ENCODE measurements at places on chromosomes 2 and 18. TPM values are rescaled to one million over a fixed set of nuclear protein-coding genes. Genes with fewer than 3 reads are reported as not detected.

DNA sequence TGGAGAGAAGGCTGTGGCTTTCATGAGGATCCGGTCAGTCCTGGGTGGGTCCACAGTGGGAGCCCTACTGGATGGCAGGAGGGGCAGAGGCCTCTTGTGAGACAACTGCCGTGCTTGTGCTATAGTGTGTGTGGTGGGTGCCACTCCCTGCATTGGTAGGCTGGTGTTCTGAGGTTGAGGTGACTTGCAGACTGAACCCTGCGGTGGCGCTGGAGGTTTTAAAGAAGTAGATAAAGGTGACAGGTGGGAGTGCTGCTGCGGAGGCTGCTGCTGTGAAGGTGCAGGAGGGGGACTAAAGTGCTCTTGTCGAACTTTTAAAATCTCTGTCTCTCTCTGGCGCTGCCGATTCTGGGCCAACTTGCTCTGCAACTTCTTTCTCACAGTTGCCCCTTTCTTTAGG lies 29.7 kb downstream of the INO80D start:
- DNase-seq, result peak; percentile 55

Gene PDE1A
- total RNA-seq, result 0.31 TPM

DNA sequence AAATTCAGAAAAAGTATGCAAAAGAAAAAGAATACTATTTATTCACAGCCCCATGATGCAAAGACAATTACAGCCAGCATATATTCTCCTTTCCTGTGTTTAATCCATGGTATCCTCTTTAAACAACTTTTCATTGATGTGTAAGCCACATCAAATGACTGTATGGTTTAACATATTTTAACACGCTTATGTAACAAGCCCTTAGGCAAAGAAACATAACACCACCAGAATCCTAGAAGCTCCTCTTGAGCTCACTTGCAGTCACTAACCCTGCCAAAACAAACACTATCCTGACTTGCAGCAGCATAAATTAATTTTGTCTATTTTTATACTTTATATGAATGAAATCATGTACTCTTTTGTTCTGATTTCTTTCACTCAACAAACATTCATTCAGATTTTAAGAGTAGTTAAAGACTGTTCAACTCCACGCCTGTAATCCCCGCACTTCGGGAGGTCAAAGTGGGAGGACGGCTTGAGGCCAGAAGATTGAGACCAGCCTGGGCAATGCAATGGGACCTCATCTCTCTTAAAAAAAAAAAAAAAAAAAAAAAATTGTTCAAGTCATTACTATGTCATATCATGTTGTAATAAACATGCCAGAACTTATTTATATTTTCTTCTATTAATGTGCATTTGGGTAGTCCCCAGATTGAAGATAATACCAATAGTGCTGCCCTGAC lies 226.3 kb downstream of the NBAS start:
- no peak for DNase-seq

- peak; percentile 90 for DNase-seq
Observed at GRCh38 chr2:1742681-1743395, 1.5 kb downstream of the PXDN start.

DNA sequence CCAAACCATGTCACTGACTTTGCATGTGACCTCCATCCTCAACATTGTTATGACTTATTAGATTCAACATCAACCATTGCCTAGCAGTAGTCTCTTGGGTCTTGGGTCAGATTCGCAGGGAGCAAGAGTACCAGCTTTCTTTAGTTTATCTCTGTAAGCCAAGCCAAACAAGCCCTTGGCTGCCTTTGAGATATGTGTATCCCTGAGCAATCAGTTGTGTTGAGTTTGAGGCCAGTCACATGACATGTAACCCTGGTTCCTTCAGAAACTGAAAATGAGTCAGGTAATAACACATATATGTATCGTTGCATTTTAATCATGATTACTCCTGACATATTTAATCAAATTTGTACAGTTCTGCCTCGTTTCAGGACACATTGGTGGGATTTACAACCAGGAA lies 173.3 kb downstream of the PARD3B start:
- DNase-seq, result no peak

Gene ILKAP
- total RNA-seq, result 40.9 TPM

Gene CXCR4
- total RNA-seq, result 310 TPM

Gene COLEC11
- total RNA-seq, result 0.96 TPM

GRCh38 chr2:239087046-239087710 lies 239.3 kb downstream of the TWIST2 start:
- DNase-seq, result no peak

DNA sequence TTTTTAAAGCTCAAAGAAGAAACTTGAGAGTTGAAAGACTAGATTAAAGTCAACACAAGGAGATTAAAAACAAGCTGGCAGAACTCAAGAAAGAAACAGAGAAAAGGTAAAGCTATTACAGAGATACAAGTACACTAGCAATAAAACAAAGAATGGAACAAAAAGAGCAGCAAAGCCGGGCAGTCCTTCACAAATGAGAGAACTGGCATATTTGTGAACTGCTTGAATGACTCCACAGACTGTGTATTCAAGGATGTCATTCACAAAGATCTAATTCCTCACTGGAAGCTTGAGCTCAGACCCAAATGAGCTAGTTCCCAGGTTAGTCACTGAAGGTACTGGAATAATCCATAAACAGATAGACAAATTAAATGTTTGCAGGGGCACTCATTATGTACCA lies 318.0 kb downstream of the MYCN start:
- peak; percentile 16 for DNase-seq

DNA sequence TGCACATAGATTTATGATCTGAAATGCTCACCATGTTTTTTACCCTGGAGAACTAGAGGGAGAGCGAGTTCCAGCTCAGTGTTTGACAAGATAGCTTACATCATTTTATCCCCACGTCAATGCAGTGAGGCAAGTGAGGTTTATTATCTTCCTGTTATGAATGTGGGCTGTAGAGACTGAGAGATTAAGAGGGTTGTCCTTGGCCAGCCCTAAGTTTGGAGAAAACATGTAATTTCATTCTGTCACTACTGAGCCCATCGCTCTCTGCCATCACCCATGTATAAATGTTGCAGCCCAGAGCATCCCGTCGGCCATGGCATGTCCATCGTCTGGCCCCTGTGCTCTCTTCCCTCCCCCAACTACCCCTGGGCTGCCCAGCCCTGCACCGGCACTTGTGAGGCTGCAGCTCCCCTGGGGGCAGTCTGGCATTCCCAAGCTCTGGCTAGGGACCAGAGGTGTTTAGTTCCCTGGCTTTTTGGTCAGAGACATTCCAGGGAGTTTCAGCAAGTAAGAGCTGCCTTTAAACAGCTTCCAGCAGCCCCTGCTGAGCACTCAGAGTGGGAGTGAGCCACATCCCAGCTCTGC lies 136.7 kb downstream of the ANTXR1 start:
- peak; percentile 90 for DNase-seq

DNA sequence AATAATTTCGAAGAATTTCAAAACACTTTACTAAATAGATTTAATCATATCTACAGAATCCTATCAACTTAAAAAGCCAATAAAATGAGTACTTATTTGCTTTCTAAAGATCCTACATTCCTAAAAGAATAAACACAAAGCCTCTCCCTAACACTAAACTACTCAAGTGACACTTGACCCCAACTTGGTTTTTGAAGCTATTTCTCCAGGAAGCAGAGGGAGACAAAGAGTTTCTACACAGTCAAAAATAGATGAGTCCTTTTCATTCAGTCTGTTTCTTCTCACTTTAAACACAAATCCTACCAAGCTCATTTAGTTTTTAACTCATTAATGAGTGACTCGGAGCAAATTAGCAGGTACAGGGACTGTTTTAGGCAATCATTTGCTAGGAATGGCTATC lies 2.1 kb downstream of the ATL2 start:
- no peak for DNase-seq

DNA sequence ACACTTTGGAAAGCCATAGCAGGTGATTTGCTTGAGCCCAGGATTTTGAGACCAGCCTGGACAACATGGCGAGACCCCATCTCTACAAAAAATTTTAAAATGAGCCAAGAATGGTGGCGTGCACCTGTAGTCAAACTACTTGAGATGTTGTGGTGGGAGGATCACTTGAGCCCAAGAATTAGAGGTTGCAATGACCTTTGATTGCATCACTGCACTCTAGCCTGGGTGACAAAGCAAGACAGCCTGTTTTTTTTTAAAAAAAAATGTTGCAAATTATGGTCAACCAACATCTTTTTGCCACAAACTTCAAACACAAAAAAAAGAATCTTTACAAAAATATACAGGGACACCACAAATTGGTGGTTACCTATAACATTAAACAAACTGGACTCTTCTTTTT lies 40.3 kb downstream of the MEX3C start:
- DNase-seq, result no peak

DNA sequence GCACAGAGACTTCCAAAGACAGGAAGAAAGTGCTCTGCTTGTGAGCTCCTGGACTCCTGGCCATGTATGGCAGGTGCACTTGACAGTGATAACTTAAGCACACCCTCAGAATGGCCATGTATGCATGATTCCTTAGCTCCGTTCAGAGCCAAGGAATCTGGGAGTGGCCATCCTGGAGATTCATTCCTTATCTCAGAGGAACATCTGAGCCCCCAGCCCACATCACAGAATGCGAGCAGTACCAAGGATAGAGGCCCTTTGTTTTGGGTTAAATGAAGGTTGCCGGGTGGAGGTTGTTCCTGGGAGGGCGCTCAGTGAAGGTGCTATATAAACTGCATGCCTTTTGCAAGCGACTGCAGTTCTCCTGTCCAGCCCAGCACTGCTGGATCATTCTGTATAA lies 26.9 kb downstream of the DIPK1C start:
- no peak for DNase-seq

Gene SLC38A11
- total RNA-seq, result not detected

DNA sequence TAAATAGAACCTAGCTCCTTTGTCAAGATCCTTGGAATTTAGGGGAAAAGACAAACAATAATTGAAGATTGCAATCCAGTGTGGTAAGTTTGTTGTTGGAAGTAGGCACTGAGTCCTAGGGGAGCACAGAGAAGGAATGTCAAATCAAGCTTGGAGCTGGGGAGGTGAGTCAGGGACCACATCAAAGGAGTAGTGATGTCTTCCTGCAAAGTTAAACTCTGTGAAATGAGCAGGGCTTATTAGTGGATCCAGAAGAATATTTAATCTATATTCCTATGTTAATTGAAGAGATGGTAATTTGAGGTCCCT lies 41.7 kb upstream of the NABP1 start:
- no peak for DNase-seq

GRCh38 chr2:226247289-226248275 lies 552.0 kb downstream of the IRS1 start:
- DNase-seq, result no peak

- peak; percentile 91 for DNase-seq
Observed at GRCh38 chr2:42567806-42568400, 529 bp upstream of the MTA3 start.

DNA sequence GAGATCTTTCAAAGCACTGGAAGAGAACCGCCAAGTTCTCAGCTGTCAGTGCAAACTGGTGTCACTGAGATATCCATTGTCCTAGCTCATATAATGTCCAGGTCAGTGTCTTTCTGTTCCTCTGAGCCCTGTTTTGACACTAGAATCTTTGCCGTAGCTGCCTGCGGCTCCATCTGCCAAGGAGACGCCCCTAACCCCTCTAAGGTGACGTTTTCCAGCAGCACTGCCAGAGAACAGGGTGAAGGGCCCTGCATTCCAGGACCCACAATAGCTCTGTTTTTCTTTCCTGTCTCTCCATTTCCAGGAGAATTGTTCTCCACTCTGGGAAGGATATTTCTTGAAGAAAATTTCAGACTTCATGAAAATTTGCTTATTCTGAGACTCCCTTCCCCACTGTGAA lies 181.7 kb upstream of the SLC39A10 start:
- DNase-seq, result no peak

Measured in endodermal cell (in vitro differentiated cells).